ENCODE measurements at places on chromosomes 11 and 22.

DNA sequence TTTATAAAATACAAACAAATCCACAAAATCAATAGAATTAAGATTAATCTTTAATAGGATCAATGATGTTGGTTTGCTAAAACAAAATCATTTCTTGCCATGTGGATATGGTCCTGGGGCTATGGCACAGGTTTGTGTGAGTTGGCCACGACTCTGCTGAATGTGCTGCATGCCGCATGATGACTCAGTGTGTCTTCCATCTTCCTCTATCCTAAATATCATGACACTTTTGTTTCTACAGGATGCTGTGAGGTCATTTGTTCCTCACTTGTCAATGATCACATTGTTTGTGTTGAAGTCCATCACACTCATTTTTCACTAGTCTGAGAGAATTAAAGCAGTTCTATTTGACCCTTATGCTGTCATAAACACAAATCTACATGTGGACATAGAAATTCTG lies 167.2 kb upstream of the ZBED5 start:
- no peak for DNase-seq

DNA sequence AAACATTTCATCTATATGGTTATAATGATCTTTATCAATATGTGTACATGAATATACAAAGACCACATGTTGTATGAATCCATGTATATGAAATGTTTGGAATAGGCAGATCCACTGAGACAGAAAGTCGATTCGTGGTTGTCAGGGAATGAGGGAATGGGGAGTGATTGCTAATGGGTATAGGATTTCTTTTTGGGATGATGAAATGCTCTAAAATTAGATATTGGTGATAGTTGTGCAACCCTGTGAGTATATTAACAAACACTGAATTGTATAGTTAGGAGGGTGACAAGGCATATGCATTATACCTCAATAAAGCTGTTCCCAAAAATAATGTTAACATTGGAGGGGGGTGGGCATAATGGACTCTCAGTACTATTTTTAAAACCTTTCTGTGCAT lies 5.0 kb upstream of the PTPMT1 start:
- DNase-seq = no peak

DNA sequence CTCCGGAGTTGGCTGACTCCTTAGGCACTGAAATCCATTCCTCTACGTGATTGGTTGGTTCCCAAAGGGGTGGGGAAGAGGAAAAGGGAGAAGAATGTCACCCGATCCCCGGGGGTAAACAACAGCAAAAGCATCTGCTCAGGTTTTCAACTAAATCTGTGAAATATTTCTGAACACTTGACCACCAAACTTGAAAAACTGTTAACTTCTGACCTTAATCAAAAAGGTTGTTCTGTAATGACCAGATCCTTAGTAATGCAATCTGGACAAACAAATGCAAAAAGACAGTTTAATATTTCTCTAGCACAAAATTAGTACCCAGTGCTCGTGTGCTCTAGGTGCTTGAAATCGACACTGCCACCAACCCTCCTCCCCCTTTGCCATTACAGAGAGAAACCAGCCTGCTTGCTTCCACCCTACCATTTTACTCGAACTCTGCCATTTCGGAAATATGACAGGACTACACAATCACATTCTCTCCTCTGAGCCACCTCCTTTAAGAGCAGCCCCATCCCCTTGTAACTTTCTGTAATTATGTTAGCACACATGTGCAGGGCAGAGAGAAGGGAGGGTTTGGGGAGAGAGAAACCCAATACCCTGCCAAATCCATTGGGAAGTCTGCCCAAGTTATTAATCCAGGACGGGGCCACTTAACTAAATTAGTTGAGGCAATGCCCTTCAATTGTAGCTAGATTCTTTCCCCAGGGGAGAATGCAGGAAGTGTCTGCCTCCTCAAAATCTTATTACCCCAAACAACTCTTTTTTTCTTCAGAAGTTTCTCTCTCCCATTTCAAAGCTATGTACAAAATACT lies 113.8 kb downstream of the RBFOX2 start:
- no peak for DNase-seq

- no peak for DNase-seq
Measured at GRCh38 chr22:38901111-38901641, 29.2 kb upstream of the CBX6 start.

- no peak for DNase-seq
Measured at GRCh38 chr11:134346101-134346975, 14.6 kb downstream of the GLB1L2 start.

GRCh38 chr11:121318848-121319834 lies 26.6 kb downstream of the SC5D start:
- peak; percentile 43 for DNase-seq

DNA sequence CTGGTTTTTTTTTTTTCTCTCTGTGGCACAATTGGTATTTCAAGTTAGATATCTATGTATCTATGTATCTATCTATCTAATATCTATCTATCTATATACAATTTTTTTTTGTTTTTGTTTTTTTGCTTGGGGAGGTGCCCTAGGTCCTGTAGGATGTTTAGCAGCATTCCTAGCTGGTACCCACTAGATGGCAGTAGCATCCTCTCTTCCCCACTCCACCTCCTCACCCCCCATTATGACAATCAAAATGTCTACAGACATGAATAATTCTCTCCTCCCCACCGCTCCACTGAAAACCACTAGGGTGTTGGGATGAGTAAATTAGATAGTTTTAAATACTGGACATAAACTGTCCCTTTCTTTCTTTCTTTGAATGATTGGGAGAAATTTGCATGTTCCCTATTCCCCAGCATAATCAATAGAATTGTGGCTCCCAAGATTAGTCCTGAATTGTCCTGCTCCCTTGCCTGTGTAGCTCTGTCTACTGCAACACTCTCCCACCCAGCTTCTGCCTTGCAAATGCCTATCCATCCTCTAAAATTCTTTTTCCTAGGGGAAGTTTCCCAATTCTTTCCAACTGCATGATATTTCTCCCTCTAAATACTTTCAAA lies 1152.4 kb downstream of the LRRC4C start:
- DNase-seq = no peak

GRCh38 chr22:29004647-29005371 lies 56.8 kb downstream of the C22orf31 start:
- DNase-seq = no peak

DNA sequence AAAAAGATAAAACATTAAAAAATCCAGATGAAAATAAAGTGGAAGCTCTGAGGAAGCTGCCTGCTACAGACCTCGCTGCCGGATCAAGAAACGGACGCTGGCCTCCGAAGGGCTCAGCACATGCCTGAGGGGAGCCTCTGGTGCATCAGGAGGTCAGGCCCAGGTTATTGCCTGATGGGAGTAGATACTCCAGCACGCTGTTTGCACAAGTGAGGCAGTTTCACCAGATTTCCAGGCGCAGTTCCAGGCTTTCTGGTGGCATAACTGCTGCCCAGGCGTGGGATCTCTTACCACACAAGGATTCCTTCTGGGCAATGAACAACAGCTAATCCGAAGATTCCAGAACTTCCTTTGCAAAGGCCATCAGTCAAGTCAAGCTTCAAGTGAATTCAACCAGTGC lies 154.2 kb downstream of the MPPED1 start:
- no peak for DNase-seq

GRCh38 chr22:35506259-35506570 lies 34.4 kb upstream of the RASD2 start:
- DNase-seq = no peak

- DNase-seq = no peak
Measured at GRCh38 chr11:93570759-93571413, 27.7 kb upstream of the SMCO4 start.

- no peak for DNase-seq
Measured at GRCh38 chr11:75208446-75208845, 32.1 kb upstream of the TPBGL start.

GRCh38 chr22:28658448-28658847 lies 21.2 kb downstream of the TTC28 start:
- no peak for DNase-seq

- DNase-seq = no peak
Measured at GRCh38 chr11:30310623-30311022, 12.3 kb upstream of the ARL14EP start.

DNA sequence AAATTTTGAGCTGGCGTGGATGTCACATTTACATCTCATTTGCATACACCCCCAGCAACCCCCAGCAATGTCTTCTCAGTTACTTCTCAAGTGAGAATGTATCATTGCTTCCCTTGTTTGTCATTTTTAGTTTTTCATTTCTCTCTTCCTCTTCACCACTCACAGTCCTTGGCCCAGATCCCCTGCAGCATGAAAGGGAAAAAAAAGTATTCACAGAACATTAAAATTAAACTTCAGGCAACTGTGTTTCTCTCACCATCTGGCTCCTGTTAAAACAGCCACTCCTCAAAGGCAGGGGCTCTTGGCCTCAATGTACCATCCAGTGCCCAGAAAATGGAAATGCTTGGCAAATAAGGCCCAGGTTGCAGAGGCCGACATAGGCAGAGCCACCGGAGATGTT lies 126.8 kb downstream of the CTNND1 start:
- DNase-seq = no peak

Data from central memory CD4-positive, alpha-beta T cell (primary cell).